WTC11 (cell line): ENCODE measurements at places on chromosomes 5 and 9.

DNA sequence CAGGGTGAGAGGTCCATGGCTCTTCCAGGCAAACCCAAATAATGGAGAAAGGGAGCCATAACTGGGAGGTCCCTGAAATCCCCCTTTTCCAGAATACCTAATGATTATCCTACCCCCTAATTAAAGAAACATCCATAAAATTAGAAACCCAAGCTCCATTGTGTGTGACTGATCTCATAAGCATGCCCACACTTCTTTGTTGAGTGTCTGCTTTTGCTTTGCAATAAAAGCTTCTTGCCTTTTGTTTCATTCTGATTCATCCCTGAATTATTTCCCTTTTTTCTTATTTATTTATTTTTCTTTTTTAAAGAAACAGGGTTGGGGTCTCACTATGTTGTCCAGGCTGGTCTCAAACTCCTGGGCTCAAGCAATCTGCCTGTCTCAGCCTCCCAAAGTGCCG lies 33.1 kb downstream of the BTF3 start:
- DNase-seq, result no peak

DNA sequence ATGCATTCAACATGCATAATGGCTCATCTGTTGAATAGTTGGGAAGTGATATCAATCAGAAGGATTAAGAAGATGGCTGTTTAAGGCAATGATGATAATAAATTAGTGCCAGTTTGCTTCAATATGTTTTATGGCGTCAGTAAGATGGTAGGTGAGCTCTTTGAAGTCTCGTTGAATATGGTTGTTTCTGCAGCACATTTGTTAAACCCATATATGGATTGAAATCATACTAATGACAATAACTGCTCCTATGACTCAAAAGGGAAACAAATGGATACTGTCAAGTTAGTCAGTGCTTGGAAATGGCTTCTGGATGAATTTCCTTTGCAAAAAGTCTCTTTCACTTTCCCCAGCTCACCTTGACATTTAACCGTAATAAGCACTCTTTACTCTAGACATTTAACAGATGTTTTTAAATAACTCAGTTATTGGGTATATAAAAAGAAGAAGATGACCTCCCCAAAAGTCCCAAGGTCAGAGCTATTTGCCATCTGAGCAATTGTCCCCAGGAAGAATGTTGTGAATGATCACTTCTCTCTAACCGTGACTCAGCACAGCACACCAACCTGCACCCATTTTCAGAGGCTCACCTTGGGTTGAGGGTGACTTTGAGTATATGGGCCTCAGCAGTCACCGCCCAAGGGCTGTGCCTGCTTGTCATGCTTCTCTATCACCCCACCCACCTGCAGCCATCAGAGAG lies 133.4 kb downstream of the GRIA1 start:
- DNase-seq, result no peak

DNA sequence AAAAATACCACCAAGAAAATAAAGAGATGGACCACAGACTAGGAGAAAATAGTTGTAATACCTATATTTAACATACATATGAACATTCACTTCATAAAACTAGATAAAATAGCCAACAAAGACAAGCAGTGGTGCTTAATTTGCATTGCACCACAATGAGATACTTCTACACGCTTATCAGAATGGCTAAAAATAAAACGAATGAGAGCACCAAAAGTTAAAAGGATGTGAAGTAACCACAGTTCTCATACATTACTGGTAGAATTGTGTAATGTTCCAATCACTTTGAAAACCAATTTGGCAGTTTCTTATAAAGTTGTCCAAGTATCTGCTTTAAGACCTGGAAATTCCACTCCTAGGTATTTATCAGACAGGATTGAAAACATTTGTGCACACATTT lies 198.9 kb upstream of the SGCD start:
- DNase-seq, result no peak

DNA sequence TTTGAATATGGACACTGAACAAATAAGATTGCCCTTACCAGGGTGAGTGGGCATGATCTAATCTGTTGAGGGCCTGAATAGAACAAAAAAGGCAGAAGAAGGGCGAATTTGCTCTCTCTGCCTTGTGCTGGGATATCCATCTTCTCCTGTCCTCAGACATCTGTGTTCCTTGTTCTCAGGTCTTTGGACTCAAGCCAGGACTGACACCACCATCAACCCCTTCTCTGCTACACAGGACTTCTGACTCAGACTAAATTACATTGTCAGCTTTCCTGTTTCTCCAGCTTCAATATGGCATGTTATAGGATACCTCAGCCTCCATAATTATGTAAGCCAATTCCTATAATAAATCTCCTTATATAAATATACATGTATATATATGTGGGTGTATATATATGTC lies 40.8 kb upstream of the SLCO6A1 start:
- no peak for DNase-seq

DNA sequence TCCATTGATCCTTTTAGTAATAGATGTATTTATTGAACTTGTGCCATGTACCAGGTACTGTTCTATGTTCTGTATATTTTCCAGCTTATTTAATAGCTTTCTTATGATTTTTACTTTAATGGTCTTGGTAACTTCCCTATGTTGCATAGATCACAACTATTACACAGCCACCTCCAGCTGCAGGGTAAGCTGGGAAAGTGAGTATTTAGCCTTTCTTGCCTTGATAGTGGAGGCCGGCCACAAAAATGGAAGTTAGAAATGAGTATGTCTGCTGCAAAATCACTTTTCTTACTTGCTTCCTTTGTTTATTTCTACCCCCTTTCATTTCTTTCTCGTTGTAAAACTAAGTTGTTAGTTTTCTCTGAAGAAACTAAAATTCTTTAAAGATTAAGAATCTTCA lies 43.1 kb upstream of the ANKDD1B start:
- DNase-seq, result no peak
